ENCODE measurements at places on chromosomes 16 and 17. TPM values are rescaled to one million over a fixed set of nuclear protein-coding genes. Genes with fewer than 3 reads are reported as not detected.

SPN gene
- 6.7 TPM for polyA plus RNA-seq

KRTAP9-4 gene
- polyA plus RNA-seq = not detected

KRTAP2-2 gene
- not detected for polyA plus RNA-seq

CACNG4 gene
- polyA plus RNA-seq = not detected

CYBC1 gene
- 32.1 TPM for polyA plus RNA-seq

KRTAP3-1 gene
- not detected for polyA plus RNA-seq

C16orf86 gene
- polyA plus RNA-seq = 1.8 TPM

BEAN1 gene
- not detected for polyA plus RNA-seq

KRT36 gene
- polyA plus RNA-seq = not detected

CCL18 gene
- 1.8 TPM for polyA plus RNA-seq

SOX15 gene
- 1.2 TPM for polyA plus RNA-seq

KIF2B gene
- not detected for polyA plus RNA-seq

NPIPB5 gene
- polyA plus RNA-seq = 136 TPM

SEZ6 gene
- not detected for polyA plus RNA-seq

SHBG gene
- not detected for polyA plus RNA-seq

KRT33B gene
- polyA plus RNA-seq = not detected

METTL16 gene
- polyA plus RNA-seq = 6.5 TPM

PRSS8 gene
- polyA plus RNA-seq = 342 TPM

CCDC200 gene
- 0.12 TPM for polyA plus RNA-seq

NLRC3 gene
- not detected for polyA plus RNA-seq
